ENCODE measurements at places on chromosomes 6 and 20.

DNA sequence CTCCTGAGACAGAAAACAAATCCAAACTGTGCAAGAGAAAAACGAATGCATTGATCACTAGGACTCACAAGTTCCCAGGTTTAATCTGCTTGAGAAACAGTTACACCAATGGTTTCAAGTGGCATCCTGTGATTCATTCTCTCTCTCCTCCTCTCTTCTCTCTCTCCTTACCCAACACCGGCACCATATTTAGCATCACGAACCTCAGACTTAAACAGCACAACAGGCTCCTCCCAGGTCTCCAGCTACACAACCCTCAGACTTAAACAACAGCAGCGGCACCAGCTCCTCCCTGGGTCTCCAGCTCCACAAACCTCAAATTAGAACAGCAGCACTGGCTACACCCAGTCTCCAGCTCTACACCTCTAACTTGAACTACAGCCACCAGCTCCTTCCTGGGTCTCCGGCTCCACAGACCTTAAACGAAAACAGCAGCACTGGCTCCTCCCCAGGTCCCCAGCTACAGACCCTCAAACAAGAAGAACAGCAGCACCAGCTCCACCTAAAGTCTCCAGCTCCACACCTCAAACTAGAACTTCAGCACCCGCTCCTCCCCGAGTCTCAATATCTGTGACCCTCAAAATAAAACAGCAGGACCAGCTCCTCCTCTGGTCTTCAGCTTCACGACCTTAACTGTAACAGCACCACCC, 355.9 kb downstream of the PREX1 start:
- DNase-seq = no peak

GRCh38 chr6:142942805-142943227, 2.2 kb downstream of the HIVEP2 start:
- peak; percentile 64 for DNase-seq

- DNase-seq = no peak
Measured at GRCh38 chr20:22626496-22626895, 42.1 kb upstream of the FOXA2 start.

DNA sequence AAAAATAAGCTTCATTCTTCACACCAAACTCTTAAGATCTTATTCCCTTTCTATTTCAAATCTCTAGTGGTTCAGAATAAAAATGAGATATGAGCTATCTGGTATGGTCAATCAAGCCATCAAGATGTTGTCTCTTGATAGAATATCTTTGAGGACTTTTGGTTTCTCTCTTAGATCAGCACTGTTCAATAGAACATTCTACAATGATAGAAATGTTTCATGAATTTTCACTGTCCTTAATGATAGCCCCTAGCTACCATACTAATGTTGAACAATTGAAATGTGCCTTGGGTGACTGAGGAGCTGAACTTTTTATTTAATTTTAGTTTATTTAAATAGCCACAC, 24.1 kb upstream of the HINT3 start:
- DNase-seq = no peak

DNA sequence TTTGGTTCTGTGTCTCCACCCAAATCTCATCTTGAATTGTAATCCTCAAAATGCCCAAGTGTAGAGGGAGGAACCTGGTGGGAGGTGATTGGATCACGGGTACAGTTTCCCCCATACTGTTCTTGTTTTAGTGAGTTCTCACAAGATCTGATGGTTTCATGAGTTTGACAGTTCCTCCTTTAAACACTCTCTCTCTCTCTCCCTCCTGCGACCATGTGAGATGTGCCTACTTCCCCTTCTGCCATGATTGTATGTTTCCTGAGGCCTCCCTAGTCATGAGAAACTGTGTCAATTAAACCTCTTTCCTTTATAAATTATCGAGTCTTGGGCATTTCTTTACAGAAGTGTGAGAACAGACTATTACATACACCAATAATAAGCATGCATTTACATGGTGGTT, 12.1 kb upstream of the EYS start:
- no peak for DNase-seq
